Dermis lymphatic vessel endothelial cell (primary cell): ENCODE measurements at places on chromosomes 1 and 21. TPM values are rescaled to one million over a fixed set of nuclear protein-coding genes. Genes with fewer than 3 reads are reported as not detected.

The ATP6V1G3 gene
- 0.22 TPM in 1 of 2 replicates, not detected in the other for total RNA-seq

The PPIAL4G gene
- total RNA-seq: not detected in 2 replicates

The ASCL5 gene
- not detected in 2 replicates for total RNA-seq

The MTARC1 gene
- total RNA-seq: 6.0 and 7.0 TPM in 2 replicates

The FAM72D gene
- 0.60 and 0.65 TPM in 2 replicates for total RNA-seq

The MANEAL gene
- total RNA-seq: 0.54 and 0.69 TPM in 2 replicates

The F11R gene
- 111 and 184 TPM in 2 replicates for total RNA-seq

The GLIS1 gene
- not detected in 2 replicates for total RNA-seq

The C1QA gene
- total RNA-seq: not detected in 2 replicates

The NID1 gene
- 286 and 303 TPM in 2 replicates for total RNA-seq

The SMCP gene
- not detected in 2 replicates for total RNA-seq

The SMYD2 gene
- 186 and 385 TPM in 2 replicates for total RNA-seq

The ARHGAP30 gene
- not detected in 2 replicates for total RNA-seq

The ADAMTS5 gene
- total RNA-seq: 0.43 and 2.9 TPM in 2 replicates

The CROCC gene
- total RNA-seq: 11.9 and 15.4 TPM in 2 replicates

The SETDB1 gene
- 30.1 and 34.6 TPM in 2 replicates for total RNA-seq

The PTGER3 gene
- under 0.01 TPM in 2 replicates for total RNA-seq

The CFAP57 gene
- 0.09 and 0.22 TPM in 2 replicates for total RNA-seq

The RAB25 gene
- not detected in 2 replicates for total RNA-seq

The TMEM269 gene
- total RNA-seq: under 0.01 TPM in 1 of 2 replicates, not detected in the other

The KRTAP19-1 gene
- total RNA-seq: not detected in 2 replicates

The C1QTNF12 gene
- total RNA-seq: 0.09 and 0.22 TPM in 2 replicates

The VWA1 gene
- total RNA-seq: 4.2 and 13.1 TPM in 2 replicates

The BMP8A gene
- not detected in 2 replicates for total RNA-seq

The GLRX2 gene
- total RNA-seq: 3.8 and 5.0 TPM in 2 replicates

The DLGAP3 gene
- total RNA-seq: not detected in 2 replicates

The ANGPTL1 gene
- not detected in 2 replicates for total RNA-seq

The HSF2BP gene
- 0.33 and 0.52 TPM in 2 replicates for total RNA-seq

The OR10J5 gene
- total RNA-seq: not detected in 2 replicates
